ENCODE measurements at places on chromosomes 5 and 9. TPM values are rescaled to one million over a fixed set of nuclear protein-coding genes. Genes with fewer than 3 reads are reported as not detected.

TNIP1 gene
- total RNA-seq: 138 TPM

CDH6 gene
- not detected for total RNA-seq

CCDC192 gene
- total RNA-seq: not detected

ELOVL7 gene
- total RNA-seq: 0.26 TPM

SH3PXD2B gene
- 0.21 TPM for total RNA-seq

IRGM gene
- 4.1 TPM for total RNA-seq

TRPM6 gene
- not detected for total RNA-seq

BTNL3 gene
- not detected for total RNA-seq

PCDHGA8 gene
- not detected for total RNA-seq

MARCOL gene
- total RNA-seq: not detected

ANKRD31 gene
- total RNA-seq: 0.23 TPM

DNAJC25 gene
- total RNA-seq: 4.2 TPM

CDC20B gene
- 0.16 TPM for total RNA-seq

ADAMTS19 gene
- total RNA-seq: not detected

CD14 gene
- 0.45 TPM for total RNA-seq

GBA2 gene
- total RNA-seq: 56.4 TPM

SMARCA2 gene
- 243 TPM for total RNA-seq

SLC1A3 gene
- total RNA-seq: not detected

NRG2 gene
- not detected for total RNA-seq

NPDC1 gene
- 20.1 TPM for total RNA-seq

ZNF367 gene
- 37.1 TPM for total RNA-seq

All from activated CD8-positive, alpha-beta T cell treated with anti-CD3 and anti-CD28 coated beads, Interleukin-2, amount 10 ng/mL, durations not matched to agents 7 days and 5 days (primary cell).